ENCODE measurements at places on chromosomes 4 and X.

GRCh38 chr4:84966382-84967242, at the start of gene WDFY3:
Gene WDFY3 (minus strand): TSS chr4:84966690. CDS start chr4:84860591, 106,099 bp downstream.
- DNase-seq: no peak

- no peak for DNase-seq
Observed at GRCh38 chr4:4395849-4396627, 9.1 kb downstream of the NSG1 start.

DNA sequence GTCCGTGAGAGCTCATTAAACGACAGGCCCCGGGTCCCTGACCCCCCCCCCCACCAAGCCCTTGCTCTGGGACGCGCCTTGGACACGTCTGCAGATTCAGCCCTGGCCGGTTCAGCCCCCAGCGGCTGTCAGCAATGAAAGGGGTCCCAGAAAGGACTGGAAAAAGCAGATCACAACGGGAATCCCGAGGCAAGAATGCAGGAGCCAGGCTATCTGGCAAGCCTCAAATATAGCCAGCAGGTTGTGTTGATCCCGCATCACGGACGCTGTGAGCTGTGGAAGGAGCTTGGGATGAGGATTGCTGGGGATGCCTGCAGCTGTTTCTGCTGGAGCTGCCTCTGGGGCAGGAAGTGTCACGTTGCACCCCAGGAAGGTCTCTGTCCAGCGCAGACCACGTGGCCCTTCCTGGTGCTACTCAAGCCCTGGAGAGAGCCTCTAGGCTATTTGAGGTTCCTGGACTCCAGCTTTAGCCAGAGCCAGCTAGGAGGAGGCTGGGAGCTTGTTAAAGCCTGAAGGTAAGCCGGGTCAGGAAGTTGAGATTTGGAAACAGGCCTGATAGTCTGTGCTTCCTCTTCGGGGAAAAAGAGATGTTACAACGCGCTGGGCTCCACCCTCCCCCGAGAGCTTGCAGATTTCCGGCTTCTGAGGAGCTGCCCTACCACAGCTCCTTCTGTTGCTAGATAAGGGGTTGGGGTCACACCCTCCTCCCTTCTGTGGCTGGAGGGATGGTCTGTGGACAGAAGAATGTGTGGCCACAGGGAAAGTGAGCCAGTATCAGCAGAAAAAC, 19.3 kb upstream of the CSF2RA start:
- DNase-seq: no peak

DNA sequence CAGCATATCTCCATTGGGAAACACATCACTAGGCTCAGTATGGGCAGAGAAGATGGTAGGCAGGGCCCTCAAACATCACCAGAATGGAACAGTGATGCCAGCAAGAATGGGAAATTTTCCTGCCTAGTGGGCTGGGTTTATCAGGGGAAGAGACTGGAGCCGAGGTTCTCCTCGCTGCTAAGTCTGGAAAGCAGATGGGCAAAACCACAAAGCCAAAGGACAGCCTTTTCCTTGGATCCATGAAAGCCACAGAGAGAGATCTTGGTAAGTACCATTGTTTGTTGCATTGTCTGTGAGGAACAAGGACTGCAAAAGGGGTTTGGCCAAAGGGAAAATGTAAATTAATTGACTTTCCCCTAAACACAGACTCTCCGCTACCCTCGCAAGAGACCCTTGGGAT, 80.1 kb downstream of the ATG4A start:
- no peak for DNase-seq

- no peak for DNase-seq
Observed at GRCh38 chr4:168793542-168793941, 216.5 kb downstream of the CBR4 start.

DNA sequence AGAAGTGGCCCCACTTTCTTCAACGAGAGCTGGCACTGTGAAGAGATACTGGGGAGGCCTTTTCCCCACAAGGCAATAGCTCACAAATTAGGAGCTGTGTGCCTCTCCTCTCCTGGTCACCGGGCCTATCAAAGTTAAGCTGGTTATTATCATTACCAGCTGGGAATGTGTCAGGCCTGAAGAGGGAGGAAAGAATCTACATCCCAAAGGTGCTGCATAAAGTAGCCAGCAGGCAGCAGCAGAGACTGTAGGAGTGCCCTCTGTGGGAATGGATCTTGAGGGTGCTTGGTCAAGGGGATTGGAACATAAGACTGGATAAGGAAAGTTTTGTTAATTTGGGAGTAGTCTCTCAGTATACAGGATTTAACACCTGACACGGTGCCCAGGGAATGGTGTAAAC, 9.1 kb upstream of the TMPRSS11D start:
- no peak for DNase-seq

DNA sequence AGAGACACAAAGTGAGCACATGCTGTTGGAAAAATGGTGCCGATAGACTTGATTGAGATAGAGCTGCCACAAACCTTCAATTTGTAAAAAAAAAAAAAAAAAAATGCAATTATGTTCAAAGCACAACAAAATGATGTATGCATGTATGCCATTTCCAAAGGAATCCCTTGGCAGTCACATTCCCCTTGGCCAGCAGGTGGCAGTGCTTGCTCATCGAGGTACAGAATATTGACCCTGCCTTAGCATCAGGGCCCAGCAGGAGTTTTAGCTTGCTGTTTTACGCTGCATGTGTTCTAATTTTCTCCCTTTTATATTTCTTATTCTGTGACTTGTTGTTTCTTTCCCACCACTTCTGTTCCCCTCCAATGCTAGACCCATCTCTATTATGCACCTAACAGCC, 34.5 kb upstream of the CYBB start:
- DNase-seq: peak; percentile 15

DNA sequence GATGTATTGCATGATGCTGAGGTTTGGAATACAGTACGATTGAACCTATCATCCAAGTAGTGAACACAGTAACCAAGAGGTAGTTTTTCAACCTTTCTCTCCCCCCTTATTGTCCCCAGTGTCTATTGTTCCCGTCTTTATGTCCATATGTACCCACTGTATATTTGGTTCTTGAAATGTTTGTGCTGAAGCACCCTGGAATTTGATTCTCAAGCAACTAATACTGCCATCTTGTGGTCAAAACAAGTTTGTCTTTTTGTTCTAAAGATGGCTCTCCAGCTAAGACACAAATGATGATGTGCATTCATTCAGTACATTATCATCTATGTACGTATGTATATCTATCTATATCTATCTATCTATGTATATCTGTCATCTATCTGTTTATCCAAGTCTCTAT, 33.5 kb upstream of the DCX start:
- no peak for DNase-seq

DNA sequence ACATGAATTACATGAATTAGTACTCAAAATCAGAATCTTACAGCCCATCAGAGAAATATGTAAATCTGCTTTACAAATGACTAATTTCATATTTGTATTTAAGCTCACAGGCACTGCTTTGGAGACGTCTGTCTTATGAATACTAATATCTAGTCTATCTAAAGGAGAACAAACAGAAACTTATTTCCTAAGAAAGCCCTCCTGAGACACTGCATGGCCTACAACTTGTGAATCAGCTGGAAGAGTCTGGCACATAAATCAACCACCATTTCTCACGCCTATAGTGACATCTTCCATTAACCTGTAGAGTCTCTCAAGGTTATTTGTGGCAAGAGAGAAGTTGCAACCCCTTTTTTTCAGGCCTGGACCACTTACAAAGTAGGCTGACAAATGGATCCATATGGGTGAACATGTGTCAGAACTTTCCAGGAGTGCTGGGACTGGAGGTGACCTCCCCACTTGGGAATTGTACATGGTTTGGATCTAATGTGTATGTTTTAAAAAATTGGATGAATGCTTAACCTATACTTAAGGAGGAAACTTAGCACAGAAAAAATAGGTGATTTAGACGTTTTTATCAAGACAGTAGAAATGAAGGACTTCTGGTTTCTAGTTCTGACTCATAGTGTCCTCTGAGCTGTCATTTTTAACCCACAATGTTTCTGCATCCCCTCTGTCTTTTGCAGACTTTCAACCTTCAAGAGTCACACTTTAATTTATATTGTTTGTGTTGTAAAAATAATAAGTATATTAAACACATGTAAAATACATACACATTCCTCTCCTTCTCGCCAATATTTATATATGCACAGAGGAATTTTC, 83.2 kb upstream of the ARHGAP24 start:
- DNase-seq: no peak

DNA sequence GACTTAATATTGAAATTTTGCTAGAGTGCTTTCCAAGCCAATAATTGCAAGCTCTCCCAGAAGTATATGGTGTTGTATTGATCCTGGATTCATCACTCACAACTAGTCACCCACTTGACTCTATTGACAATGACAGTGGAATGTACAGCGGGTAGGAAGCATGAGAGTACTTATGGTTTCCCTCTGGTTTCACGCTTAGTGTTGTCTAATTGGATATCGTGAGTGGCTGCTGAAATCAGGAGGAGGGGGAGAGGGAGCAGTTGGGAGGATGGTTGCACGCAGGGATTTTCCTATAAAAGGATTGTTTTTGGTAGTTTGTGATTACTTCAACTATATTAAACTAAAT, 1819.5 kb upstream of the TENM3 start:
- DNase-seq: no peak

DNA sequence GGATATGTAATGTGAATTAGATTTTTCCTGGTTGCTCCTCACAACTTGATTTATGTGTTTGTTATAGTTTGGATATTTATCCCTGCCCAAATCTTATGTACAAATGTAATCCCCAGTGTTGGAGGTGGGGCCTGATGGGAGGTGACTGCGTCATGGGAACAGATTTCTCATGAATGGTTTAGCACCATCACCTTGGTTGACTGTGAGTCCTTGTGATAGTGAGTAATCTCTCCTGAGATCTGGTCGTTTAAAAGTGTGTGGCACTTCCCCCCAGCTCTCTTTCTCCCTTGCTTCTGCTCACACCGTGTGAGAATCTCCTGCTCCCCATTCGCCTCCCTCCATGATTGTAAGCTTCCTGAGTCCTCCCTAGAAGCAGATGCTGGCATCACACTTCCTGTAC, 2.2 kb downstream of the MID2 start:
- DNase-seq: no peak

DNA sequence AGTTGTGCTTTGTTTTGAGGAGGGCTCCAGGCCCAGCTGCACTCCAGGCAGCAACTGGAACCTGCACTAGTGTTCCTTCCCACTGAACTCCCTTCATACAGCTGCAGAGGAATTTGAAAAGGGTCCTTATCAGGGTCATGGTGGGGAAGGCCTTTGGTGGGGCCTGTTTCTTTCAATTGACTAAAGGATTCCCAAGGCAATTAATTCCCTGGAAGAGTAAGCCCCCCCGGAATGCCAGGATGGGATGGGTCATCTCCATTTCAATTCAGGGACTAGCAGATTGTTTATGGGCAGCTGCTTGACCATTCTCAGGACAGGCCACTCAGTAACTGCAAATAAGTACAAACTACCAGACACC, 45.3 kb downstream of the TSC22D3 start:
- DNase-seq: no peak

GRCh38 chr4:178752954-178753525, 1310.8 kb upstream of the AGA start:
- no peak for DNase-seq

GRCh38 chrX:12065251-12065650, 73.0 kb upstream of the FRMPD4 start:
- DNase-seq: no peak

GRCh38 chrX:47175588-47175980, 18.0 kb upstream of the UBA1 start:
- no peak for DNase-seq

DNA sequence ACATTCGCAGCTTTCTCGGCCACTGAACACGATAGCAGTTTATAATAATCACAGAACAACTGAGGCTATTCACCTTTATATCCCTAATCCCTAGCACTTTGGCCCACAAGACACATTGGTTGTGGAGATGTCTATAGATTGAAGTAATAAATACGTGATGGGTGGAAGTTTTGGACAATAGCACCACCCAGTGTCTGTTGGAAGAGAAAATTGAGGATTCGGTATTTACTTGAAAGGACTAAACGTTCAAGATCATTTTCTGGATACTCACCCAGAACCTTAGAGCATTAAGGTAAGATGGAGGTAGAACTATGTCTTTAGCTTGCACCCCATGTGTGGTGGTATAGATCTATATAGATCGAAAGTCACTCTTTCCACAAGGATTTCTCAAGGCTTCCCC, 787 bp upstream of the TMSB15A start:
- no peak for DNase-seq

GRCh38 chr4:176708771-176709311, 83.9 kb downstream of the VEGFC start:
- DNase-seq: no peak

GRCh38 chr4:11223311-11223710, 205.4 kb downstream of the HS3ST1 start:
- no peak for DNase-seq

- DNase-seq: no peak
Observed at GRCh38 chr4:74095482-74095881, 3.5 kb downstream of the CXCL2 start.

DNA sequence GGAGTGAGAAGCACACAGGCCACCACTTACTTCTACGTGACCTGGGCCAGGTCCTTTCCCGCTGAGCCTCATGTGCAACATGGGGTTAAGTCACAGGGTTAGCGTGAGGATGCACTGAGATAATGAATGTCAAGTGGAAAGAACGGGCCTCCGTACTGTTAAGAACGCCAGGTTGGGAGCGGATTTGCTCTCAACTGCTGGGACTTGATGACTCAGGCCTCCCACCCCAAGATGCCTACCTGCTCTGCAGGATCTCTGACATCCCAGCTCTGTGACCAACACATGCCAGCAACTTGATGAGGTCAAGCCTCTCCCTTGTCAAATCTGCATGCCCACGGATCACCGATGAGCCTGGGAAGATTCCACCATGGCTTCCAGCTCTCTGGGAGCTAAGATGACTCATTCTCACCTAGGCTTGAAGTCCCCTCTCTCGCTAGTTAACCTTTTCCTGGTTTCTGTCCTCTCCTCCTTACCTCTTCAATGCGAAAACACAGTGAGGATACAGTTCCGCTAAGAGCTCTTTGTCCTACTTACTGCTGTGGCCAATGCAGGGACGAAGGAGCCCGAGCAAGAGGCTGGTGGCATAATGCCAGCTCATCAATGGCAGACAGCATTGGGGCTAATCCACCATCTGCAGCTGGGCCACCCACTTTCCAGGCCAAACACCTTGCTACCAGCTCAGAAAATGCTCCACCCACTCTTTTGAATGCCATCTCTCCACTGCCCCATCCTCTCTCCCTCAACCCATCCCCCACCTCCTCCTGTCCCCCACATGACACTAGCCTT, 67.6 kb downstream of the PJA1 start:
- no peak for DNase-seq

GRCh38 chr4:1597021-1597931, 86.8 kb downstream of the FAM53A start:
- no peak for DNase-seq

DNA sequence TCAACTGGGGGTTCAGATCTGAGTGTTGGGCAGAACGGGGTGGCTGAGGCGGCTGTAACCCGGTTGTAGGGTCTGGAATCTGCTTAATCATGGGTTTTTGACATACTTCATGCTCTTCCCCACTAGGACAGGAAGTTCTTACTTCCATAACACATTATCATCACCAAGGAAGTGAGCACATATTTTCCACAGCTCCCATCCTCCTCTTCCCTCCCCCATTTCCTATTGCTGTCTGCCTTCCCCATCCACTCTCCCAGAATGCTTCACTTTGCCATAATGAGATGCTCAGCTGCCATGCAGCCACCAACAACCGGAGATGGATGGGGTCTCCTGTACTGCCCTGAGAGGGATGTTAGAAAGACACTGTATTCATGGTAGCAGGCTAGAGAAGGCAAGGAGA, 6.4 kb upstream of the DCUN1D4 start:
- DNase-seq: no peak

GRCh38 chrX:97039363-97040029, 155.8 kb downstream of the RPA4 start:
- no peak for DNase-seq

GRCh38 chr4:47533689-47534347, 48.7 kb downstream of the ATP10D start:
- DNase-seq: no peak

All from stimulated activated CD8-positive, alpha-beta memory T cell treated with anti-CD3 and anti-CD28 coated beads, Interleukin-15, amount 100 ng/mL, for 24 hours (primary cell).